ENCODE measurements at places on chromosomes 11 and 22. TPM values are rescaled to one million over a fixed set of nuclear protein-coding genes. Genes with fewer than 3 reads are reported as not detected.

The OR2AT4 gene
- not detected for total RNA-seq

The TSPAN18 gene
- total RNA-seq = 60.3 TPM

The DNAJB13 gene
- not detected for total RNA-seq

The VSIG10L2 gene
- total RNA-seq = not detected

The ANGPTL5 gene
- total RNA-seq = 0.19 TPM

The OR2D2 gene
- not detected for total RNA-seq

The WBP2NL gene
- 0.98 TPM for total RNA-seq

The NUP50 gene
- total RNA-seq = 86.7 TPM

The CCDC87 gene
- 0.65 TPM for total RNA-seq

The SLC35F2 gene
- total RNA-seq = 107 TPM

The SPI1 gene
- under 0.01 TPM for total RNA-seq

The MYBPC3 gene
- total RNA-seq = not detected

The TUB gene
- total RNA-seq = 2.3 TPM

The DNAL4 gene
- 18.9 TPM for total RNA-seq

The CHADL gene
- total RNA-seq = 0.98 TPM

The C11orf87 gene
- total RNA-seq = not detected

The PYGM gene
- total RNA-seq = 0.33 TPM

The ENTHD1 gene
- not detected for total RNA-seq

The DGAT2 gene
- total RNA-seq = 1.3 TPM

The OR2AG2 gene
- 0.29 TPM for total RNA-seq

The PTPMT1 gene
- 73.8 TPM for total RNA-seq

The LYVE1 gene
- total RNA-seq = 5.9 TPM

The FGF3 gene
- total RNA-seq = not detected

The SLC6A5 gene
- total RNA-seq = not detected

The CD151 gene
- 470 TPM for total RNA-seq

The ANKK1 gene
- total RNA-seq = under 0.01 TPM

The KIRREL3 gene
- not detected for total RNA-seq

The WNT11 gene
- not detected for total RNA-seq

The CHEK1 gene
- 42.2 TPM for total RNA-seq

The C22orf31 gene
- total RNA-seq = not detected

Measured in vein endothelial cell (primary cell).